CD4-positive, alpha-beta T cell treated with Interleukin-12 subunit alpha and Interleukin-12 subunit beta, for 1 hour (primary cell): ENCODE measurements at places on chromosomes 4 and X.

- DNase-seq, result no peak
Observed at GRCh38 chrX:155216940-155217440, 730 bp downstream of the VBP1 start.

DNA sequence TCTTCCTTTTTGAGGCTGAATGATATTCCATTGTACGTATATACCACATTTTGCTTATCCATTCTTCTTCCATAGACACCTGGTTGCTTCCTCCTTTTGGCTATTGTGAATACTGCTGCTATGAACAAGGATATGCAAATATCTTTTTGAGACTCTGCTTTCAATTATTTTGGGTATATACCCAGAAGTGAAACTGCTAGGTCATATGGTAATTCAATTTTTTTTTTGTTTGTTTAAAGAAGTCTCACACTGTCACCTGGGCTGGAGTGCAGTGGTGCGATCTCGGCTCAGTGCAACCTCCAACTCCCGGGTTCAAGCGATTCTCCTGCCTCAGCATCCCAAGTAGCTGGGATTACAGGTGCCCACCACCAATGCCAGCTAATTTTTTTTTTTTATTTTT lies 75.3 kb downstream of the METTL14 start:
- DNase-seq, result no peak

DNA sequence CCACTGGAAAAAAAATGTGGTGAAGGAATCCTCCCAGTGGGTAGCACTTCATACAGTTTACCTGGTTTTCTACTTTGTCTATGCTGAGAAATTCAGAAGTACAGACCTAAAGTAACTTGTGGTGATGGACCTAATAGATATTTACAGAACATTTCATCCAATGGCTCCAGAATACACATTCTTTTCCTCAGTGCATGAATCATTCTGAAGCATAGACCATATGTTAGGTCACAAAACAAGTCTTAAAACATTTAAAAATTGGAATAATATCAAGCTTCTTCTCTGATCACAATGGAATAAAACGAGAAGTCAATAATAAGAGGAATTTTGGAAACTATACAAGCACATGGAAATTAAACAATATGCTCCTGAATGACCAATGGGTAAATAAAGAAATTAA lies 450.1 kb upstream of the INTU start:
- DNase-seq, result no peak

- no peak for DNase-seq
Observed at GRCh38 chr4:112973750-112974251, 75.7 kb upstream of the ANK2 start.

GRCh38 chrX:72467135-72467534 lies 105.5 kb downstream of the HDAC8 start:
- no peak for DNase-seq

- no peak for DNase-seq
Observed at GRCh38 chrX:39425124-39425806, 624.0 kb downstream of the MID1IP1 start.

DNA sequence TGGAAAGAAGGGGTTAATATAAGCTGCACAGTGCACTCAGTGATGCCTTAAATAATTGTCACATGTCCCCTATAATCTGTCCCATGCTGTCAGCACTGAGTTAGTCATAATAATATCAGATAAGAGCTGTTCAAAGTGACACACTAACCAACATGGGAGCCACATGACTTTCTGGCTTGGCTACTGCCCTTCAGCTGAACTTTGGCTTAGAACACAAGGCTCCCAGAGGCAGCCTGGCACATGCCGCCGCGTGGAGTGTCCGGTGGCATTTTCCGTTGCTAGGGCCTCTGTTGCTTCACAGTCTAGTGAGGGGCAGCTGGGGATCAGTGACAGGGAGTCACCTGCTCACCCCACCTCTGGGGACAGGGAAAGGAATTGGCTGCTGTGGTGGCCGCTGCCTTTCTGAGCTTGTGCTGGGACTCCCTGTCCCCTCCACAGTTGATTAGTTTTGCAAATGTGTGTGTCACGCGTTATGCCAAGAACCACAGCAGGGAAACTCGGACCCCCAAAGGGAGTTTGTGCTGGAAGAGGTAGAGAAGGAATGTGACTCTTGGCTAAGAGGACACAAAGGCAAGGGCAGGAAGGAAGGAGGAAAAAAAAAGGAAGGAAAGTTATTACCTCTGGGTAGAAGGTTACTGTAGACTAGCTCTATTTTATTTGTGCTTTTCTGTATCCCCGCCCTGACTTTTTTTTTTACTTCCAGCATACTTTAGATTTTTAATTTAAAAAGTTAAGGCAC lies 41.1 kb upstream of the PPARGC1A start:
- DNase-seq, result no peak

DNA sequence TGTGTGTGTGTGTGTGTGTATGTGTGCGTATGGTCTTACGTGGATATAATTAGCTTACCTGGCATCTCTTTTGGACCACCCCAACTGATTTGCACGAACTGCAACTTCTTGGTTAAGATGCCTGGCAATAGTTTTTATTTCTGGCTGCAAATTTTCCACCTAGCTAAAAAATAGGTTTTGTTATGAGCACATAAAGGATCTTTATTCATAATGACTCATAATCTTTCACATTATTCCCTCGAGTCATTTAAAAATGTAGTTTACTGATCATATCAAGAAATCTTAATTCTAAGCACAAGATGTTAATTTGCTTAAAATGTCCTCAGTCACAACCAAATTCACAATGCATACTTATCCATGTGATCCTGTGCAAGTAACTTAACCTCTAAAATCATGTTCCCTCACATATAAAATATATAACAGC lies 1.5 kb downstream of the COX18 start:
- peak; percentile 24 for DNase-seq

GRCh38 chrX:10158279-10159144 lies 1.7 kb downstream of the CLCN4 start:
- DNase-seq, result no peak

- no peak for DNase-seq
Observed at GRCh38 chr4:119657111-119657611, 28.6 kb upstream of the PDE5A start.

DNA sequence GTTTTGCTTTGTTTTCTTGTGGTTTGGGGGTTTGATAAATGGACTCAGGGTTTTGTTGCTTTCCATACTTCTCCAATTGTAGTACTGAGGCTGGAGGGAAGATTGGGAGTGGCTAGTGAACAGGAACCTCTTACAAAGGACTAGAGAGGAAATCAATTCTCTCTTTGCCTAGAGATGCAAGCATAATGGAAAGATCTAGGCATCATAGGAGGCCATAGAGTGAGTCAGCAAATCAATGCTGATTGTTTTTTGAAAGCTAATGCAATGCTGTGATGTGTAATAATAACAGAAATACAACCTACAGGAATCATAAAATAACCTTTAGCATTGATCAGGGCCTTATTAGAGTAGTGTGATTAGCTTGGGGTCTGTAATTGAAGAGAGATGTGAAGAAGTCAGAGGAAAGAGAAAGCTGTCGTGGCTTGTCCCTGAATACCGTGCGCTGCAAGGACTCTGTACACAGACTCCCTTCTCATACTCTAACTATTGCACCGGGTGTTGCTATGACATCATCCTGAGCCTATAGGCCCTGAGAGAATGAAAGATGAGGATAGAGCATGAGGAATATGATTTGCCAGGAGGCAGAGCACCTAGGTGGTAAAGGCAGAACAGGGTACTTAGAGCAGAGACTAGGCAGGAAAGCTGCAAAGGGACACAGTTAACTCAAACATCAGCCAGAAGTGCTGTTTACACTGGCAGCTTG lies 29.3 kb upstream of the GPR101 start:
- no peak for DNase-seq

- DNase-seq, result no peak
Observed at GRCh38 chr4:150229520-150229919, 151.3 kb downstream of the DCLK2 start.

DNA sequence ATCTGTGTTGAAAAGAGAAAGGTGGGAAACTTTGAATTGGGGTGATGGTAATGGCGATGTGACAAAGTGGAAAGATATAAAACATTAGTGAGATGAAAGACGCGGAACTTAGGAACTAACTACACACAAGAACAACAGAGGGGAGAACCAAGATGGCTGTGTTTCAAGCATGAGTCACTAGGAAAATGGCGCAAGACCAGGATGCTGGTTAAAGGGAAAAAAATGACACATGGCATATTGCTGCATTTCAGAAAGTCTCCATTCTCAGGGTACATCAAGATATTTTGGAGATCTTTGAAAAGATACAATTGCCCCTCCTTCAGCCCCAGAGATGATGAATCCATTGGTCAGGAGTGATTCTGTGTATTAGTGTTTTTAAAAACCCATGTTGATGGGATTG lies 164.4 kb downstream of the FBXO8 start:
- DNase-seq, result no peak

DNA sequence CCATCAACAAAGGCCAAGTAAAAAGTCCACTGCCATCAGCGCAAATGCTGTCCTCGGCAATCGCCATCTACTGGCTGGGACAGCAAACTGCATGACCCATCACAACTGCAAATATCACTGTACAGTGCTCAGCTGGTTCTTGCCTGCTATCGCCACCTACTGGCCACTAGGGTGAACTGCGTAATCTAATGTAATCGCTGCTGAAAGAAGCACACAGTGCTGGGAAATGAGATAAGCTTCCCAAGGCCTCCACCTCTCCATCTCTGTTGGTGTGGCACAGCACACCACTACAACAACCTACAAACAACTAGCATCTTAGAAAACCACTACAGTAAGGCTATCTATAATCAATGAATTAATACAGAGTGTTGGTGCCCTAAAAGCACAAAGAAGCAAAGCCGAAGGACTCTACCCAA lies 298.3 kb downstream of the TEX13A start:
- DNase-seq, result peak; percentile 61

- no peak for DNase-seq
Observed at GRCh38 chr4:67101612-67102011, 443.7 kb downstream of the CENPC start.

DNA sequence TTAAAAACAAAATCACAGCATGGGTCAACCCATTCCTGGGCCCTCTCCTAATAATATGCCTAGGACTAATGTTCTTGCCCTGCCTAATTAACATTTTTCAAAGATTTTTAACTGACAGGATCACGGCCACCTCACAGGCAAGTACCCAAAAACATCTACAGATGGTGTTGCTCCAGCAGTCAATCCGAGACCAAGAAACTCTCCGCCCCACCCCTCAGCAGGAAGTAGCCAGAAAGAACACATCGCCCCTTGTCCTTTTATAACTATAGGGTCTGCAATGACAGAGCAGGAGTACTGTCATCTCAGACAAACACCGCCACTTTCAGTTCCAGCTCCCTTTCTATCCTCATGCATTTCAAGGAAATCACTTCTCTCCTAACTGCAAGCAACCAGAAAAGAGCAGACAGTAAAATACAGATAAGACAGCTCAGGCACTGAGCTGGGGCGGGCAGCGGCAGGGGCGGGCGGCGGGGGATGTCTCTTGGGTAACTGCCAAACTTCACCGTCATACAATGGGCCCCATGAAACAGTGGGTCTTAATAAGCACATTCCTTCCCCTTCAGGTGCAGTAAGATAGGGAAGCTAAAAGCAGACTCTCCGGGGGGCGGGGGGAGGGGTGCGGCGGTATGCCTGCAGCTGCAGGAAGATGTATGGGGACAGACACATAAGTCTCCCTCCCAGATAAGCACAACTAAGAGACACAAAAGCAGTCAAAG lies 67.4 kb downstream of the ZNF182 start:
- DNase-seq, result no peak

DNA sequence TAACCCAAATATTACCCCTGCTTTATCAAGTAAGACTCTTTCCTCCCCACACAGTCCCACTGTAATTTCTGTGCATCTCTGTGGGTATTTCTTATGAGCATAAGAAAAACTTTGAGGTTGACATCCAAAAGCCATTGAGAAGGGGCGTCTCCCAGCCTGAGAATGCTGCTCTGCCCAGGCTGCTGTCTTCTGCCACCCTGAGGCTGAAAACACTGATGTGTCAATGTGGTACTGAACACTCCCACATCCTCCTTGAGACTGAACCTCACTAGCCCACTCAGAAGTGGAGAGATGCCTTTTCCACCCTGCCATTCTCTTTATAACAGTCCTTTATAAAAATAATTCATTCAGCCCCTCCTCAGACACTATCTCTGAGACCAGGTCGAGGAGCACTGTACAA lies 120.8 kb downstream of the SMIM20 start:
- no peak for DNase-seq

DNA sequence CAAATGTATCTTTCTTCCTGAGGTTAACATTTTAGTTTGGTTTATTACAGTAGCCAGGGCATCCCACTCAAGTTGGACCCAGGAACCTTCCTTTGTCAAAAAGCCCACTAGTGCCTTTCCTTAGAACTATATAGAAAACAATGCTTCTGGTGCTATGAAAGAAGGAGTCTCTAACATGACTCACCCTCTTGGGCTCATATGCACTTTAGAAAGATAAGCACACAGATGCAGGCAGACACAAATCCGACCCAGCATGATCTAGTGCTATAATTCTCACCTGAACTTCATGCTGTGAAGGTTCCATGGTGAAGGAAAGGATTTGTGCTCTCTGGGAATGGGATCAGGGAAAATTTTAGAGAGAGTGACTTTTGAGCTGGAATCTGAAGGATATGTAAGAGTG lies 289.4 kb downstream of the ANKRD50 start:
- DNase-seq, result no peak

DNA sequence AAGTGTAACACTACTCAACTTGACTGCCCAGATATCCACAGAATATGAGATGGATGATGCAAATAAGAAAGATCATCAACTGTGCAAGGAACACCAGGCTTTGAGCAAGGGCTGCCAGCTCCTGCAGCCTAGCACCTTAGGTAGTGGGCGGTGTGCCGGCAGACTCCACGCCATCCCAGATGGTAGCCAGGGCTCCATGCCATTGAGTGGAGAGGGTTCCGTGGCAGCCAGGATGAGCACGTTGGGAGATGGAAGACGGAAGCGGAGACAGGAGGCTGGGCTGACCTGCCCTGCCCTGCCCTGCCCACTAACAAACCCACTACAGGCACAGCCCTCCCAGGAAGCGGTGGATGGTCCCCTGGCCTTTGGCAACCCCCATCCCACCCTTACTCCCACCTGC lies 51.9 kb downstream of the TMPRSS11F start:
- no peak for DNase-seq

- DNase-seq, result no peak
Observed at GRCh38 chrX:28552322-28552721, 34.9 kb upstream of the IL1RAPL1 start.

GRCh38 chr4:81650606-81651242 lies 179.0 kb upstream of the RASGEF1B start:
- DNase-seq, result no peak

DNA sequence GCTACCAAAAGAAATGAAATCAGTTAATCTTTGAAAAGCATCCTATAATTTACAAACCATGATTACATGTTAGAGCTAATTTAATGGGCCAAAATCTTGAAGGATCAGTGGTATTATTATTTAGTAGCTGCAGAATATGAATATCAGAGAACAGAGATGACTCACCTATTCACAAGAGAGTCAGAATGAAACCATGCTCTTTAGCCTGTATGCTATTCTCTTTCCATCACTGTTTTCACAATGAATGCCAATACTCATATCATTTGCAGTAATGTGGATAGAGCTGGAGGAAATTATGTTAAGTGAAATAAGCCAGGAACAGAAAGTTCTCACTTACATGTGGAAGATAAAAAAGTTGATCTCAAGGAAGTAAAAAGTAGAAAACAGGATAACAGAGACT lies 414.1 kb downstream of the CENPC start:
- no peak for DNase-seq
